ENCODE measurements at places on chromosomes 3 and 15.
A peak's percentile ranks its signal among the peaks of the same experiment; 100 is the strongest.

DNA sequence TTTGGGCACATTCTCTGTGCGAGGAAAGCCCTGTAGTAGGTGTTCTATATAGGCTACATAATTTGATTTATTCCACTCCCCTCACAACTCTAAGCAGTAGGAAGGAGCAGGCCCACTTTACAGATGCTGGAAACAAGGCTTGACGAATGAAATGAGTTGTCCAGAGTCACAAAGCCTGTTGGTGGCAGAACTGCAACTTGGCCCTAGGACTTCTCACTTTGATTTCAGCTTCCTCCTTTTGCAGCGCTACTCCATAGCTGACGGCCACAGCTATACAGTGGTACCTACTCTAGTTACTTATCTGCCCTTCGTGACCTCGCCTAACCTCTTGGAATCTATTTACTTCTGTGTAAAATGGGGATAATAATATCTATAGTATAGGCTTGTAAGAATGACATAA lies 2.5 kb upstream of the IRAK2 start:
- H3K27me3 ChIP-seq, result no peaks in the 10 kb centered on the region
- H3K36me3 ChIP-seq, result no peaks in the 10 kb centered on the region
- no peaks in the 10 kb centered on the region for H3K4me1 ChIP-seq
- H3K4me3 ChIP-seq, result no peak overlapping the region
- DNase-seq, result no peak

DNA sequence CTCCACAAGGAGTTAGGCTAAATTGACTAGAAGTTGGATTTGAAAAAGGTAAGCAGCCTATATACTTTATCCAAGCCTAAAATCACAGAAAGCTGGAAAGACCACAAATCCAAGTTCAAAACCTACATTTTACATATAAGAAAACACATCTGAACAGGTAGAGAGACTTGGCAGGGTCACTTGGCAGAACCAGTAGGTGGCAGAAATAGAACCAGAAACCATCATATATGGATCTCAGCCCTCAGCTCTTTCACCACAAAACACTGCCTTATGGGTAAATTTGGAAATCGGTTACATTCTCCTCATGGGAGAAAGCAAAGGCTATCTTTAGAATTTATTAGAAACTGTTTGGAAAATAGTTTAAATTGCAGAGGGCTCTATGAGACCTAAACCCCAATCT lies 44.2 kb downstream of the MKRN2 start:
- no peak overlapping the region for H3K4me3 ChIP-seq
- H3K27me3 ChIP-seq, result no peaks in the 10 kb centered on the region
- H3K36me3 ChIP-seq, result peaks cover 78% of the 10 kb centered on the region
- DNase-seq, result no peak

- DNase-seq, result peak; percentile 33
- no peaks in the 10 kb centered on the region for H3K27me3 ChIP-seq
- H3K4me1 ChIP-seq, result peaks cover 3% of the 10 kb centered on the region
- no peak overlapping the region for H3K4me3 ChIP-seq
These were observed 278.6 kb downstream of the UBE2E2 start for GRCh38 chr3:23481616-23482278.

DNA sequence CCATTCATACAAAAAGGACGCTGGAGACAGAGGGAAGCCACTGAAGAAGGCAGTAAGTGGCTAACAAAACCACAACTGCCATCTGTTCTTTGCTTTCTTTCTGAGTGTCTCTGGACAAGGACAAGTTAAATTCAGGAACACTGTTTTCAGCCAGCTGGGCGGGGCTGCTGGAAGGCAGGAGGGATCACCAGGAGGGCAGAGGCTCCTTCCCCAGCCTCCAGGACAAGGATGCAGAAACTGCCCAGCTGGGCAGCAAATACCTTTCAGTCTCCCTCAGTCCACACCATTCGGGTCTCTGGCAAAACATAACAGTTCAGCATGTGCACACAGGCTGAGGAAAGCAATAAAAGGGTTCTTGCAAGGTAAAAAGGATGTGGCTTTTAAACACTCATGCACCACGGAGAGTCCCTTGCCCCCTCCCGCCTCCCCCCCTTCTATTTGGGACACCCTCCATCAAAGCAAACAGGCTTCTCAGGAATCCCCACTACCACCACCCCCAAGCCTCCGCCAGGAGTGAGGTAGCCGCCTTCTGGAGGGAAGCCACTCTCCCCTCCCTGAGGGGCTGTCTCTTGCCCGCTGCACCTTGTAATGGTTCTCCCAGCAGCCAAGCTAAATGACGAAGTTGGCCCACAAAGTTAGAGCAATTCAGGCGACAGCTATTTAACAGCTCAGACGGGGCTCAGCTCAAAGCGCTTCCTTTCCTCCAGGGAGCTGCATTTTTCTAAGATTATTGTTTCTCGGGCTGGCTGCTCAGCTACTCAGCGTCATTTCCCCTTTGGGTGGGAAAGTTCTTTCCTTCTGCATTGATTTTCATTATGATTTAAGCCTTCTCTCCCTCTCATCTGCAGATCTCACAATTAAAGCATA lies 3.8 kb downstream of the HEG1 start:
- DNase-seq, result peak; percentile 79
- peak overlapping the region; percentile 7 for H3K4me3 ChIP-seq
- H3K36me3 ChIP-seq, result no peaks in the 10 kb centered on the region
- H3K4me1 ChIP-seq, result peaks cover 60% of the 10 kb centered on the region

GRCh38 chr15:91759560-91759959 lies 93.9 kb upstream of the SLCO3A1 start:
- no peaks in the 10 kb centered on the region for H3K27me3 ChIP-seq
- DNase-seq, result peak; percentile 78
- H3K27ac ChIP-seq, result peak overlapping the region; percentile 67
- peaks cover 8% of the 10 kb centered on the region for H3K4me1 ChIP-seq

- H3K4me1 ChIP-seq, result peaks cover 35% of the 10 kb centered on the region
- H3K36me3 ChIP-seq, result no peaks in the 10 kb centered on the region
- H3K27ac ChIP-seq, result peak overlapping the region; percentile 57
- no peaks in the 10 kb centered on the region for H3K27me3 ChIP-seq
- DNase-seq, result no peak
These were observed 52.1 kb downstream of the TGFBR2 start for GRCh38 chr3:30658328-30659052.

All from cardiac muscle cell (in vitro differentiated cells and primary cell).